Pons (tissue), 1 donor: ENCODE measurements at places on chromosomes 2 and 18.

DNA sequence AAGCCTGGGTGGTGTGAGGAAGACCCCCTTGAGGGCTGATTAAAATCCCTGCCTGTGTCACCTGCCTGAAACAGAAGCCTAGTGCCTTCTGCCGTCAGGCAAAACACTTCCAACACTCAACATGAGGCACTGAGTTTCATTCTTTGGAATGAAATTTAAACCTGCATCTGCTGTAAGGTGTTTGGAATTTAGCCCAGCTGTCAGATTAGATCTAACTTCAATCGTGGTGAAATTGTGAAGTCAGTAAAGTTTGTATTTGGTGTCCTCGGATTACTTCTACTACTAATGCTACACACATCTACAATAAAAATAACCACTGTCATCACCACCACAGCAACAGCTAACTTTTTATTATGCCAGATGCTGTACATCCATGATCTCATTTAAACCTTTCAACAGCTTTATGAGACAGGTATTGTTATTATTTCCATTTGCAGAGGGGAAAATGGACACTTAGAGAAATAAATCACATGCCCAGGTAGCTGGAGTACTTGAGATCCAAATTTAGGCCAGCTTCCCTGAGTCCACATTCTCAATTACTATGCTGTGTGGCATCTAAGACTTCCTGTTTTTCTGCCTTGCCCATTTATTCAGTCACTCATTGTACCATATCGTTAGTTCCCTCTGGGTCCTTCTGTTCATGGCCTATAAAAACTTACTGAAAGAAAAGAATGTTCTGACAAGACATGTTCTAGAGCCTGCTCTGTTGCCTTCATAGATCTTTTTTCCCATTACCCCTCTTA lies 98.2 kb upstream of the GCFC2 start:
- DNase-seq = no peak

DNA sequence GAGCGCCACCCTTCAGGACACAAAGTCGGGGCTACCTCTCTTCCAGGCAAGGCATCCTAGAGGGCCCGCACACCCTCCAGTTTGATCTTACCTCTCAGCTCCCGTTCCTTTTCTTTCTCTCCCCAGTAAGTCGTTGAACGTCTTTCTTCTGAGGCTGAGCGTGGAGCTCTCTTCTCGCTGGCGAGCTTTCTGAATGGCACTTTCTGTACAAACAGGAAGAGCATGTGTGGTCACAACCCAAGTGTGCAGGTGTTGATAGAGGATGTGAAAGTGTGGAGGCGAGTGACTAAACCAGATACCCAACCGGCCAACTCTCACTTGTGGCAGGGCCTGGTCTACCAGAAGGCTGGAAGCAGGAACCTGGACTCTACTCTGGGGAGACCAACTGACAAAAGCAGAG lies at the start of gene AFF3:
TSS of gene AFF3 (minus strand) at position 198 of the 400 bp plus-strand sequence. CDS start 38,136 bp downstream, outside the sequence.
- peak; percentile 12 for DNase-seq

- DNase-seq = peak; percentile 51
These were observed 346.7 kb downstream of the RAD51AP2 start for GRCh38 chr2:17171446-17172049.

DNA sequence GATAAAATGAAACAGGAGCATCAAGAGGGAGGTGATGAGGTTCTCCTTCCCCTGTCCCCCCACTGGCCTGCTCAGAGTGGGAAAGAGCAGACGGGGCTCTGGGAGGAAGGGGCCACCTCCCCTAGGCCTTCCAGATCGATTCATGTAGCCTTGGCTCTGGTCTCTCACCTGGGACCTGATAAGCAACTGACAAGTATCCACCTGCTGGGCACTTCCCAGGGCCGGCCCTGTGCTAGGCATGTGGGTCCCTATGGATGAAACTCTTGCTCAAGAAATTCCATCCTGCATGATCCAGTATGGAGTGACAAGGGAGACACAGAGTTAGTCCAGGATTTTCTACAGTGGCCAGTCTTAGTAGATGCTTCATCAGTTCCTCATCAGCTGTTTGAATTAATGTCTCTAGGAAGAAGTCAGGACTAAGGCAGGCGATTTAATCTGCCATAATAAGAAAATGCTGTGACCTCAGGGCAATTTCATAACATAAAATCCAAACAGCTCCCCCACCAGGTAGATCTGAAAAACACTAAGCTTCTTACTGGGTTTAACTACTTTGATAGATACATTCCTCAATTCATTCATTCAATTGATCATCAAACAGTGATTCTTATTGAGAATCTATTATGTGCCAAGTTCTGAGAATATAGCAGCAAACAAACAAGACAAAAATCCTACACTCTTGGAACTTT lies 44.7 kb upstream of the ZFP36L2 start:
- no peak for DNase-seq

GRCh38 chr2:10658914-10659257 lies 30.9 kb downstream of the NOL10 start:
- no peak for DNase-seq

- DNase-seq = peak; percentile 73
These were observed 19.1 kb upstream of the SLC20A1 start for GRCh38 chr2:112626604-112627059.
